H4 (cell line): ENCODE measurements at places on chromosomes 16 and 17. TPM values are rescaled to one million over a fixed set of nuclear protein-coding genes. Genes with fewer than 3 reads are reported as not detected.

DNA sequence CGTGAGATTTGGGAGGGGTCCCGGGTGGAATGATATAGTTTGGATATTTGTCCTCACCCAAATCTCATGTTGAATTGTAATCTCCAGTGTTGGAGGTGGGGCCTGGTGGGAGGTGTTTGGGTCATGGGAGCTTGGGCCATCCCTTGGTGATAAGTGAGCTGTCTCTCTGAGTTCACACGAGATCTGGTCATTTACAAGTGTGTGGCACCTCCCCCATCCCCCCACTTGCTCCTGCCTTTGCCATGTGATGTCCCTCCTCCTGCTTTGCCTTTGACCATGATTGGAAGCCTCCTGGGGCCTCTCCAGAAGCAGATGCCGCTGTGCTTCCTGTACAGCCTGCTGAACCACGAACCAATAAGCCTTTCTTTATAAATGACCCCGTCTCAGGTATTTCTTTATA lies 21.3 kb upstream of the BAIAP2 start:
- no peak for DNase-seq

UTS2R gene
- total RNA-seq: not detected in 2 replicates

GRCh38 chr17:37247825-37248224 lies 128.0 kb upstream of the C17orf78 start:
- no peak for DNase-seq

- no peak for DNase-seq
Measured at GRCh38 chr17:39953471-39953888, 9.3 kb upstream of the GSDMA start.

GRCh38 chr16:55152875-55153390 lies 171.1 kb upstream of the IRX6 start:
- no peak for DNase-seq

GCGR gene
- total RNA-seq: not detected in 2 replicates

DNA sequence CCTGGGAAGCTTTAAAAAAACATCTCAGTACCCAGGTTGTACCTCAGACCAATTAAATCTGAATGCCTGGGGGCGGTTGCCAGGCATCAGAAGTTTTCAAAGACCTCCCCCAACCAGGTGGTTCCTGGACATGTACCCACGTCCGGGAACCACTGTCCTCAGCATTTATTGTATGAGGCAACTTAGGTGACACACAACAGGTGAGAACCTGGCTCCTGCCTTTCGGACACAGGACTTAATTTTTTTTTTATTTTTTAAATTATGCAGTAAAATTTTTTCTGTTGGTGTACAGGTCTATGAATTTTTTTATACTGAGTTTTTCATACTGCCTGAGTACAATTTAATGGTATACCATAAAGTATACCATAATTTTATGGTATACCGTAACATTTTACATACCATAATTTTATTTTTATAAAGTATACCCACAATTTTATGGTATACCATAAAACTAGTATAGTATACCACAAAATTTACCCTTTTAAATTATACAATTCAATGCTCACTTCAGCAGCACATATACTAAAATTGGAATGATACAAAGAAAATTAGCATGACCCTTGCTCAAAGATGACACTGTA lies 38.7 kb upstream of the DHX8 start:
- no peak for DNase-seq

CRHR1 gene
- 1.2 and 3.6 TPM in 2 replicates for total RNA-seq

DNA sequence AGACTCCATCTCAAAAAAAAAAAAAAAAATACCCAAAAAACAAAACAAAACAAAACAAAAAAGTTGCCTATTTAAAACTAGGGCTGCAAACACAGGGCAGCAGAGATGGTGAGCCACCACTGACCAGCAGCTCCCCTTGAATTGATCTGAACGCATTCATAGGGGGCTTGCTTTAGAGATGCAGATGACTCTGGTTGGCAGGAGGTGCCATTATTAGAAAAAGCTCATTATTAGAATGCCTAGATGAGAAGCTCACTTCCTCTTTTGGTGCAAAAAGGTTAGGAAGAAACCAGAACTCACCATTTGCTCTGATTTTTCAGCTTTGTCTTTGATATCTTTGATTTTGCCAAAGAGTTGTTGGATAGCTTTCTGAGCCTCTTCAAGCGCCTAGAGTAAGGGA lies 53.1 kb downstream of the VPS53 start:
- DNase-seq: no peak

TRPV2 gene
- 4.8 and 5.5 TPM in 2 replicates for total RNA-seq

GRCh38 chr17:15892244-15892643 lies 52.7 kb upstream of the ADORA2B start:
- DNase-seq: no peak

DNA sequence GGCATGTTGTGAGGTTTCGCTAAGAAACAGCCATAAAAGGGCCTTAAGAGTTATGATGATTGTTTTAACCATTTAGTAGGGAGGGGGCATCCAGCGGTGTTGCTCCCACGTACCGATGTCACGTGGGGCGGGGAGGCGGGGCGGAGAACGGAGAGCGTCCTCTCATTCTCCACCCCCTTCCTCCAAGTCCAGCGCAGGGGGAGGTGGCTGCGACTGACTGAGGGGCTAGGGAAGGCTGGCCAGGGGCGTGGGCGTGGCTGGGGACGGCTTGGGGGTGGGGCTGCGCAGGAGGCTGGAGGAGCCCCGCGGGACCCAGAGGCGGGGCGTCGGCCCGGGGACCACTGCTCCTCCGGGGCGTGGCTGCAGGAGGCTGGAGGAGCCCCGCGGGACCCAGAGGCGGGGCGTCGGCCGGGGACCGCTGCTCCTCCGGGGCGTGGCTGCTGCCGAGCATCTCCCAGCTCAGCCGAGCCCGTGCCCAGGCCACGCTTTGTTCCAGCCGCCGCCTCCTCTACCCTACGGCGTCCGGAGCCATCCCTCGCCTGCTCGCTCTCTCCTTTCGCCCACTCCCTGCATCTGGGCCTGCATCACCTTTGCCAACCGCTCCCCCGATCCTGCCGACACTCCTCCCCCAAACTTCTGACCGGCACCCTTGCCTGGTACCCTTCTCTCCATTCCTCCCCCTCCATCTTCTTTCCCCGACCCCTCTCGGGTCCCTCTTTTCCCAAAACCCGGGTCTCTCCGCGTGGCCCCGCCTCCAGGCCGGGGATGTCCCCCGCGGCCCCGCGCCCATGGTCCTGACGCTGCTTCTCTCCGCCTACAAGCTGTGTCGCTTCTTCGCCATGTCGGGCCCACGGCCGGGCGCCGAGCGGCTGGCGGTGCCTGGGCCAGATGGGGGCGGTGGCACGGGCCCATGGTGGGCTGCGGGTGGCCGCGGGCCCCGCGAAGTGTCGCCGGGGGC lies at the start of gene SARM1:
Gene SARM1 (plus strand): TSS at position 450 of the 958 bp plus-strand sequence. CDS start 339 bp downstream, at position 789.
- DNase-seq: peak; percentile 92

DNA sequence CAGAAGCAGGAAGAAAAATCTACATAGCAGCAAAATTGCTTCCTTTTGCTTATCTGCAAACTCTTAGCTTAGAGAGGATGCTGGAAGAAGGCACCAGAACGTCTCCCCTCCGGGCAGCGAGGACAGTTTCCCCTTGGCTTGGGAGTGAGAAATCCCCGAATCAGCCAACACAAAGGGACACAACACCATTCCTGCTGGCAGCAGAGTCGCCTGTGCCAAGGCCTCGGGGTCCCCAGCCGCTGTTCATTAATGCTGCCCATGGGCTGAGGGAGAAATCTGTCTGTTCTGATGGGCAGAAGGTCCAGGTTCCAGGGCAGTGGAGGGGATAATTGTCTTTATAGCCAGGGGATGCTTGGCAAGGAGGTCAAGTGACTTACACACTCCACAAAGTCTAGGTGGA lies 38.0 kb downstream of the CACNG3 start:
- no peak for DNase-seq

TNFRSF13B gene
- total RNA-seq: not detected in 2 replicates

MYO15A gene
- under 0.01 TPM in 1 of 2 replicates, not detected in the other for total RNA-seq

NPW gene
- 2.7 TPM in 1 of 2 replicates, not detected in the other for total RNA-seq

MYCBPAP gene
- total RNA-seq: not detected in 2 replicates

RAB37 gene
- not detected in 2 replicates for total RNA-seq

GRCh38 chr17:42389135-42389417 lies 834 bp upstream of the STAT3 start:
- no peak for DNase-seq

NT5C gene
- 122 and 134 TPM in 2 replicates for total RNA-seq

SLC6A2 gene
- not detected in 2 replicates for total RNA-seq

DNA sequence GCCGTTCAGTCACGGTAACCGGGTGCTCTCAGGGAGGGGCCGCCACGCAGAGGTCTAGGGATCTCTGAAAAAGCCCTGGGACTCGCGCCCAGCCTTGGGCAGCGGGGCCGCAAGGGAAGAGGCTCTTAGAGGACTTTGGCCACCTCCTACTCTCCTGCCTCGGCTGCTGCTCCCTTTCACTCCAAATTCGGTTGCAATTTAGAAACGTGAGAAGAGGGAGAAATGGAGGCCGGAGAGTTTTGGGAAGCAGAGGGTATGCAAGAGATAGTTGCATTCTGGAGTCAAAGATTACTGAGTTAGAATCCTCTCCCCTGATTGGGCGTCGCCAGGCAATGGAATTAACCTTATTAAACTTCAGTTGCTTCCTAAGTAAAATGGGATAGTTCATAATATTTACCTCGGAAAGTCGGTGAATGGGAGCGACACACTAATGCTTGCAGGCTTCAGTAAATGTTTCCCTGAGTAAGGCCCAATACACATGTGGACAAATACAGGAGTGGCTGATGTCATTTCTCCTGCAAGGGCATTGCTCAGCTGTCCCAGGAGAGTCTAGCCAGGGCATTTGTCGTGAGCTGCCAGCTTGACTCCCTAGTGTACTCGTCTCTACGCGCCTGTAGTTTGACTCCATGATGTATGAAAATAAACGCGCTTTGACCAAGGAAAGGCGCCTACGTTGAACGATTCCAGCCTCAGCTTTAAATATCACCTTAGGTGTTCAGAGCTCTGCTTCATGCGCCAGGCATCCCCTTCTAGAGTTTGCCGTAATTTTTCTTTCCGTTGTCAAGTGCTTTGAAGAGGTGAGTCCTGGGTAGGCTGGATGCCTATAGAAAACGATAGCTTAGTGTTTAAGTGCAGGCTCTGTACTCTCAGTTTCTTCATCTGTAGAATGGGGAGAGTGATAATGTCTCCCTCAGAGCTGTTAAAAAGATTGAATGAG lies 667 bp downstream of the OGFOD1 start:
- DNase-seq: peak; percentile 9

TMEM256 gene
- total RNA-seq: 76.1 and 108 TPM in 2 replicates

GRCh38 chr17:30226878-30227277 lies 8.6 kb downstream of the SLC6A4 start:
- DNase-seq: no peak

DNA sequence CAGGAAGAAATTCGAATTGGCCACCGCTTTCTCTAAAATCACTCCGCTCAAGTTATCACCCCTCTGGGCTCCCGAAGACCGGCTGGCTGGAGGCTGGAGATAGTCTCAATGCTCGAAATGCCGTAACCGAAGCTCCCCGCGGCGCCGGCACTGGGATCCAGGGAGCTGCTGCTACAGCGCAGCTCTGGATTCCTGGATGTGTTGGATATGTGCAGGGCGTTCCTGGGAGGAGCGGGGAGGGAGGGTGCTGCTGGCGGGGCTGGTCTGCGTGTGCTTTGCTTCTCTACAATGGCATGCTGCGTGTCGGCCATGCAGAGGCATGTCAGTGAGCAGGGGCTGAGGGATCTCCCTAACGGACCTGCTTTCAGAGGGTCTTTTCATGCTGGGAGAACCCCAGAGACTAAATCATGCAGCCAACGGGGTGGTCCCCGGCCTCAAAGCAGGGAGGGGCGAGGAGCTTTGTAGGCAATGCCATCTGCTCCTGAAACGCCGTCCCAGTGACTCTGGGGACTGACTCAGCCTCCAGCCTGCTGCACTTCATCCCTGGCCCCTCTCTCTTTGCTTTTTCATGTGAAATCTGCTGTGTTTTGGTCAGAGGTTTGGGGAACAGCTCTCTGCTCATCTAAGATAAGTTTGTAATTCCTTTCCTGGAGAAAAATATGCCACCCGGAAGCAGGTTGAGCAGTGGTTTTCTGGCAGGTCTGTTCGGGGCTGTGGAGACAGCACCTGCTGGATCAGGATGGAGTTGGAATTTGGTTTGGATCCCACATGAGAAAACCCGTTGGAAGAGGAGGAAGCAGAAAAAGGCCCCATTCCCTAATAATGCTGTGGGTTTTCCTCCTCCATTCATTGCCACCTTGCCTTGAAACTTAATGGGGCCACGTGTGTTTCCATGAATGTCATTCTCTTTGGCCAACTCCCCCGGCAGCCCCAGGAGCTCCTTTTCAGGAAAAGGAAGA lies 311.4 kb downstream of the SEC14L1 start:
- DNase-seq: no peak

- no peak for DNase-seq
Measured at GRCh38 chr17:31291820-31292219, 5.2 kb downstream of the OMG start.

SECTM1 gene
- 30.1 and 30.7 TPM in 2 replicates for total RNA-seq

DNA sequence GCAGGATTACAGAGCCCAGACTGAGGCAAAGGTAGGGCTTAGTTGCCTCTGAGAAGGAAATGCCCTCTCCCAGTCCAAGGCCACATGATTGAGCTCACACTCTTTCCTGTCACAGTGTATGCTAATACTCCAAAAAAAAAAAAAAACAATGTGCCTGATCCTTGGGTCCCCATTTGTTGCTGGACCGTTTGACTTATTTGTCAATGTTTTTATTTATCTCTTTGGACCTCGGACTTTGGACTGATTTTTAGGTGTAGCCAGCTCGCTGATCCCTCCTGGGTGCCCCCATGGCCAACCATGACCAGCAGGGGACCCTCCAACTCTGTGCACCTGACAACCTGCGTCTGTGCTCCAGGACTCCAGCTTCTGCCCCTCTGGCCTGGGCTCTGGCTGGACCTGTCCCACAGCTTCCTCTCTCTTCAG lies 622 bp upstream of the CCL16 start:
- DNase-seq: no peak

GRCh38 chr16:71352963-71353460 lies 5.5 kb upstream of the CALB2 start:
- DNase-seq: no peak

GRCh38 chr16:73771196-73772064 lies 525.2 kb upstream of the PSMD7 start:
- peak; percentile 31 for DNase-seq

GRCh38 chr17:41338961-41339485 lies 11.6 kb downstream of the KRT33A start:
- DNase-seq: peak; percentile 16

GRCh38 chr17:81939881-81940385 lies 2.8 kb upstream of the PYCR1 start:
- no peak for DNase-seq

PLA2G10 gene
- not detected in 2 replicates for total RNA-seq

NDRG4 gene
- 30.0 and 31.6 TPM in 2 replicates for total RNA-seq

KRT33B gene
- not detected in 2 replicates for total RNA-seq

KRT36 gene
- total RNA-seq: not detected in 2 replicates

GRCh38 chr17:76581515-76581914 lies 4.1 kb downstream of the ST6GALNAC2 start:
- no peak for DNase-seq
